ENCODE measurements at places on chromosomes 4 and X.
A peak's percentile ranks its signal among the peaks of the same experiment; 100 is the strongest.

DNA sequence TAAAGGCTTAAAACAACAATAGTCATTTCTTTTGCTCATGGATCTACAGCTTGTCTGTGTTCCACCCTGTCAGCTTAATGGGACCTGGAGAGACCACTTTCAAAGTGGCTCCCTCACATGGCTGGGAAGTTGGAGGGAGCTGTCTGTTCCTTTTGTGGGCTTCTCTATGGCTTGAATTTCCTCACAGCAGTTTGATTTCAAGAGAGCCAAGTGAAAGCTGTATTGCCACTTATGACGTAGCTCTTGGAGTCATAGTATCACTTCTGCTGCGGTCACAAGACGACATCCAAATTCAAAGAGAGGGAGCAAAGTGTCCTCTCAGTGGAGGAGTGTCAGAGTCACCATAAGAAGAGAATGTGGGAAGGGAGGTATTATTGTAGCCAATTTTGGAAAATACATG lies 22.7 kb upstream of the ACSL1 start:
- no peak for DNase-seq

DNA sequence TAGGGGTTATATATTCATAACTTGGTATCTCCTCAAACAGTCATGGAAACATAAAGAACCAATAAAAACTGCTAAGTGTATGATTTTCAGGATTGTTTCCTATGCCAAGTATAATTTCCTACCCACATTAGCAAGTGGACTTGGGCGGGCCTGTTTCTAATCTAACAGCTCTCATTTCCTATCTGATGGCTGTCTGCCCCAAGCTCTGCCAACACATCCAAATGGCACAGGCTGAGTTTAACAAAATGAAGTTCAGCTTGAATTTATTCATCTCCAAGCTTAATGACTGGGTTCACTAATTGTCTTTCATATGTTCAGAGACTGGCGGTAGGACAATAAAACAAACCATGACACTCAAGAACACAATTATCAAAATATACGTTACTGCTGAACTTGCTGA lies 55.5 kb upstream of the S100G start:
- no peak for DNase-seq

DNA sequence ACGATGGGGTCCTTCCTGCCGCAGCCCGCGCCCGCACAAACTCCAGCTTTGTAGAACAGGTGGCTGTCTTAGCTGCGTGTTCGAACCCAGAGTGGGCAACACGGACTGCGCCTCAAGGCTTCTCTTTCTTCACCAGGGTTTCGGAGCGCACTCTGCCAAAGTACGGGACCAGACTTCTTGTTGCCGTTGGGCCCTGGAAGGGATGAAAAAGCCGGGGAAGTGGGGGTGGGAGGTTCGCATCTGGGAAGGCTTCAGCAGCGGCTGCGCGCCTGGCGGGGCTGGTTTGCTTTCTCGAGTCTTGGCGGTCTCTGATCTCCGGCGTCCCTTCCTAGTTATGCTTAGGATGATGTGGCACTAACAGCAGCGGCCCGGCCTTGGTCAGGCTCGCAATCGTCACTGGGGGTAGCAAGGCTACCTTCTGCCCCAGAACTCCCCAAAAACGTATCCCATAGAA lies 673 bp downstream of the PARM1 start:
- DNase-seq, result no peak

DNA sequence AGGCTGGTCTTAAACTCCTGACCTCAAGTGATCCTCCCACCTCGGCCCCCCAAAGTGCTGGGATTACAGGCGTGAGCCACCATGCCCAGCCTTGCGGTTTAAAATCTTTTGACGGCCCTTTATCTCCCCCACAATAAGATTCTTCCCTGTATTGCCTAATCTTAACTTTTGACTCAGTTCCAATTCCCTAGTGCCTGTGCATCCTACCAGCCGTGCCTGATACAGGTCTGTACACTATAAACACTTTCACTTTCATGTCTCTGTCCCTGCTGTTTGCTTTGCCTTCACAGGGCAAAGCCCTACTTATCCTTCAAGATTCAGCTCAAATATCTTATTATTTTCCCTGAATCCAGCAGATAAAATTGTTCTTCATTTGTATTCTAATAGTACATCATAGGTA lies 74.6 kb downstream of the WDR44 start:
- peak; percentile 3 for DNase-seq

DNA sequence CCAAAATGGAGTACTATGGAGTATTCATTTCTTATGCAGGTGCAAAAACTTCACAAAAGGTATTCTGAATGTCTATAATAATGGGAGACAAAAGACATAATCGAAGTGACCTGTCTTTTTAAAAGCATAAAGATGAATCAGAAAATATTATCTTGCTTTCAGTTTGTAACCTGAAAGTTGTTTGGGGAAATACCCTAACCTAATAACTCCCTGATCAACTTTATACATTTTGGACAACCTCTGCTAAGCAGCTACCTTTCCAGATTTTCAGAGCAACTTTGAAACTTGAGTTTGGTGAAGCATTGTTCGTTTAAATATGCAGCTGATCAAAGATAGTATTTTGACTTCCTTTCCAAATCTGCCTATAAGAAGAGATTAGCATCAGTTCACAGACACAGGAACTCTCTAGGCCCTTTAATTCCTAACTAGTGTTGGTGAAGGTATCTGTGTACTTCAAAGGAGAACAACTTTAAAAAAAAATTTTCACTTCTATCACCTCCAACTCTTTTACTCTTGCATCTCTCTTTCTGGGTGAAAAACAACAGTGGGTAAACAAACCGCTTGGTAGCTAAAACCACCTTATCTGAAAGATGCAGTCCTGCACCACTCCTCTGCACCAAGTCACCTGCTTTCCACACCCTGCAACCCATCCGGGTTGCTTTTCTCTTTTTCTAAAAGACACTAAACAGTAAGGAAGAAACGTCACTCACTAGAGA lies 26.5 kb downstream of the CD40LG start:
- DNase-seq, result no peak

GRCh38 chrX:107677909-107678308 lies 49.6 kb downstream of the PRPS1 start:
- no peak for DNase-seq

DNA sequence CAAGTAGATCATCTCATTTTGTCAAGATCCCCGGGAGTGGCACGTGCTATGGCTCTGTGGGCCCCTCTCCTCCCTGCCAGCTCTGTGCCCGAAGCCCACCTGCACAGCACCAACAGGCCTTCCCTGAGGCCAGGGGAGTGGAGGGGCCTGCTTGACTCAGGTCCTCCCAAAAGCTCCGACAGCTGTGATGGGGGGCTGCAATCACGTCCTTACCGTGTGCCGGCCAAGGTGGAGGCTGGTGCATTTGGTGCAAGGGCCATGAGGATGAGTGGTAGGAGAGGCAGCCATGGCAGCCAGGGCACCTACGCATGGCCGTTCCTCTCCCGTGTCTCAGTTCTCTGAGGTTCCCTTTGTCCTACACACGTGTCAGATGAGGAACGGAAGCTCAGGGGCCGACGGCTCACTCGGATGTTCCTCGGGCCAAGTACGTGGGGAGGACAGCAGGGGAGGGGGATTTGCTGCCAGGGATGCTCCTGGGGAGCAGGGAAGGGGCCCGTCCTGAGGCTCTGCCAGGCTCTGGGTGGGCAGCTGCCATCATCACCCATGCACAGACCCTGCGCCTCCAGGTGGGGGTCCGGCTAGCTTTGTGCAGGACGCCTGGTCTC lies 95.8 kb downstream of the HMX1 start:
- no peak for DNase-seq

GRCh38 chr4:94833394-94833793 lies 75.6 kb downstream of the BMPR1B start:
- DNase-seq, result no peak

GRCh38 chrX:120235284-120235683 lies 15.3 kb upstream of the ZBTB33 start:
- DNase-seq, result no peak

DNA sequence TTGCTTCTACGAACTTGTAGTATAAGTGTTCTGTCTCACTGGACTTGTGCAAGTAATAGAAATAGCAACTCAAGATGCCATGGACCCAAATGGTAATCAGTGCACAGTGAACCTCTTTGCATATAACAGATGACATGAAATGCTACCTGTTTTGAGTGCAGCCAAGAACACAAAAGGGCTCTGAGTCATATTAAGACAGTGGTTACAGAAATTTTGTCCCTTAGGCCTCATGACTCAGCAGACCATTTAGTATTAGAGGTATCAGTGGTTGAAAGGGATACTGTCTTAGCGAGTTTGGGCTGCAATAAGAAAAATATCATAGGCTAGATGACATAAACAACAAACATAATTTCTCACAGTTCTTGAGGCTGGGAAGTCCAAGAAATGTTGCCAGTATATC lies 502.9 kb upstream of the PCDH10 start:
- no peak for DNase-seq

GRCh38 chr4:8688041-8688907 lies 95.7 kb downstream of the CPZ start:
- no peak for DNase-seq

DNA sequence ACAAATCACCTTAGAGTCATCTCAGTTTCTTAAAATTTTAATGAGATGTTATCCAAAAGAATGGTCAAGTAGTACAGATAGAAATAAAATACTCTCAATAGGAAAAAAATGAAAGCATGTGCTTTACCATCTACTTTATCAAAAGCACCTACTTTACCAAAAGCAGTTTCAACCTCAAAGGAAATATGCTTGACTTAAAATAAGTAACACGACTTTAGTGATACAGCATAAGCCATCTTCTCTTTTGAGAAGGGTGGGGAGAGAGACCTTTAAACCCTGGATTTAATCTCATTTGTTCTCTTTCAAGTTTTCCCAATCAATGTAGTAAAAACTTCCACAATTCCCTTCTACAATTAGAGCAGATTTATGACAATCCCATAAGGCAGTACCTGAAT lies 26.5 kb downstream of the OTUD4 start:
- DNase-seq, result no peak
